NCI-H1105 treated with DMSO at 0.1 percent for 48 hours (cell line): ENCODE measurements at places on chromosomes 6 and 20.

DNA sequence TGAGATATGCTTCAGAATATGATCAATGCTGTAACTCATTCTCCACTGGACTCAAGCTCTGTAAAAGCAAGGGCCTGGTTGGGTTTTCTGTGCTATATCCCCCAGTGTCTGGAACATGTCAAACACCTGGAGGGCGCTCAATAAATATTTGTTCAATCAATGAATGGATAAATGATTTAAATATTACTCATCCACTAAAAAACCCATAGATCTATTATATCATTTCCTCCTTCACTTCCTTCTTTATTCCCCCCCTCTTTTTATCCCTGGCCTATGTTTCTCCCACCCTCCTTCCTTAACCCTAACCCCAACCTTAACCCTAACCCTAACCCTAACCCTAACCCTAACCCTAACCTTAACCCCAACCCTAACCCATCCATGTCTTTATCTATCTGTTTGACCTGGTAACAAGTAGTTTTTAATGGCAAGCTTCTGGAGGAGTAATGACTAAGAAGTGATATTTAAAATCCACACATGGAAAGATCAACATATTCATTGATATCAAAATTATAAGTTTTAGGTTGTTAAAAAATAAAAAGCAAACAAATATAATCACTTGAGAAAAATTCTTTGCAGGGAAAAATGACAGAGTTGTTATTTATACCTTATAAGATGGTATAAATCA is 103.8 kb upstream of the GLP1R start:
- no peak for DNase-seq

GRCh38 chr20:23049201-23050075 is at the start of gene THBD:
TSS of gene THBD (minus strand) at chr20:23049672. CDS start at chr20:23049504, 168 bp downstream.
- no peak for DNase-seq

GRCh38 chr6:25694366-25694765 is 42.4 kb downstream of the SCGN start:
- no peak for DNase-seq

DNA sequence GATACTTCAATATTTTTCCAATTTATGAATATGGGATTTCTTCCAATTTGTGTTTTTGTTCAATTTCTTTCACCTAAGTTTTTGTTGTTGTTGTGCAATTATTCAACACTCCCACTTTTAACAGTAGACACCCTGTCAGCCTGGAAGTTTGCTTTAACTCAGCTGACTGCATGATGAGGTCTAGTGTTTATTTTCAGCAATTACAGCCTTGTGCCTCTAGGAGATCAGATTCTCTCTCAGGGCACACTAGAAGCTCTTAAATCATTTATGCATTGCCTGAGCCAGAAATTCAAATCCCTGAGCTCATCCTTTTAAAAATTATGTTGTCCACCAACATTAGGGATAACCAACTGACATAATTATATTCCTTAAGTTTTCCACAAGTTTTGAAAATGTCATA is 85.7 kb downstream of the MRAP2 start:
- DNase-seq: no peak

- DNase-seq: no peak
Observed at GRCh38 chr6:116827561-116828240, 1.2 kb downstream of the GPRC6A start.

DNA sequence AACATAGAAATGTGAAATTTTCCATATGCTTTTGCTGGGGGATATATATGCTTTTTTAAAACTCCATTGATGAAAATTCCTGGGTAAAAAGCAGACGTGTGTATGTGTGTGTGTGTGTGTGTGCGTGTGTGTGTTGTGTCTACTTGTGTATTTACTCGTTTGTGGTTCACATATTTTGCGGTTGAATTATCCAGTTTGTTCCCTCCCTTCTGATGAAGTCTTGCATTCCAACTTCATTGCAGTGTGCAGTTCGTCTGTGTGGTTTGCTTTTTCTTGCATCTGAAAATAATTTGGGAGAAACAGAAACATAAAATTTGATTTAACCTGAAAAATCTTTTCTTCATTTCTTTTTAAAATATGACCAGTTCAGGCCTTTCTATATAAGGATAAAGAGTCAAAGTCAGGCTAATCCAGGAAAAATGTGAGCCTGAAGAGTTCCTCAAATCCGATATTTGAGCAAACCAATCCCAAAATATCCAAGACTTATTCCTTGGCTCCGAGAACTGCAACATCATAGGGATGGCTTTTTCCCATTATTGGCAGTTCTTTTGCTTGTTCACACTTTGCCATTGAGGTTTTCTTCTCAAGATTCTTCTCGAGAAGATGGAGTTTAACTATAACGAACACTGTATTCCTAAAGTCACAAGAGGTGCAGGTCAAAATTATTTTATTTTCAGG is 202.2 kb upstream of the CCN2 start:
- no peak for DNase-seq

DNA sequence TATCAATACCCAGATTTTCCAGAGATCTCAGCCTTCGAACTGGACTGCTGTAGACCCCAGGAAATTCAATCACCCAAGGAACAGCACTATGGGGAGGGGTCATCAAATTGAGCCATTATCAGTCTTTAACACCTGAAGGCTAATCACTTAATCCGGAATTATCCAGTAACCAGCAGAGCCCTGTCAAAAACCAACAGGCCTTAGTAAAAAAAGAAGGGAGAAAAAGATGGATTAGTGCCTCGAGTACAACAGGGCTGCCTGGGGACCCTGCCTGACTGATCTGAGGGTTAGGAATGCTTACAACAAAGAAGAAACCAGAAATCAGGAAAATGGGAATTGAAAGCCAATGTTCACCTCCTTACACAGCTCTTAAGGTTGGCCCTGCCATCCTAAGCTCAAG is 7.6 kb downstream of the RRAGD start:
- DNase-seq: no peak

GRCh38 chr6:11404838-11405237 is 132.7 kb upstream of the TMEM170B start:
- DNase-seq: no peak

DNA sequence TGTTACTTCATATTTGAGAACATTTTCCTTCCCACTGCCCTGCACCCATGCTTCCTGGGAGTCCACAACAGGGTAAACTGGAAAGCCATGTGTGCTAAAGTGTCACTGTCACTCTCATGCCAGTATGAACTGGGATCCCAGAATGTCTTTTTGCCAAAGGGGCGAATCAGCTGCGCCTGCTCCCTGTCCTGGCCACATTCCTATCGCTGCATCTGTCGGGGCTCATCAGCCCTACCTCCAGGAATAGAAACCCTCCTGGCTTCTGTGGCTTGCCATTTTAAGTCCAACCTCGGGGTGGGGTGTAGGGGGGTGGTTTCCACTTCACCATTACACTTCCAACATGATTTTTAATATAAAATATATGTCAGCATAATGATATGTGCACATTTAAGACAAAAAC is 933 bp downstream of the KLHL31 start:
- no peak for DNase-seq
